GM18507 (cell line): ENCODE measurements at places on chromosomes 3 and 15.

DNA sequence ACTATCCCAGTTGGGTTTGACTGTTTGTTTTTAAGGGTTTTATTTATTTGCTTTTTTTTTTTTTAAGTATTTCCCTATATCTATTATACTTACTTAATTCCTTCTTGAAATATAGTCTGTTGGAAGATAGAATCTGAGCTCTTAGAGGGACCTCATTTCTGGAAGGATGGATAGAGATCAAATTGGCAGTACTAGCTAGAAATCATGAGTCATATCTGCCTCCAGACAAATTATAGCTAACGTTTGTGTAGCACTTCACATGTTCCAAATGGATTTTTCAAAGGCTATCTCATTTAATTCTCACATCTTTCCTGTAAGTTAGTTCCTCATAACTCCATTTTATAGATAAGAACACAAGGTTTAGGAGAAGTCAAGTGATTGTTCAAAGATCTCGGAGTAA lies 384.7 kb downstream of the ZIC1 start:
- DNase-seq = no peak

DNA sequence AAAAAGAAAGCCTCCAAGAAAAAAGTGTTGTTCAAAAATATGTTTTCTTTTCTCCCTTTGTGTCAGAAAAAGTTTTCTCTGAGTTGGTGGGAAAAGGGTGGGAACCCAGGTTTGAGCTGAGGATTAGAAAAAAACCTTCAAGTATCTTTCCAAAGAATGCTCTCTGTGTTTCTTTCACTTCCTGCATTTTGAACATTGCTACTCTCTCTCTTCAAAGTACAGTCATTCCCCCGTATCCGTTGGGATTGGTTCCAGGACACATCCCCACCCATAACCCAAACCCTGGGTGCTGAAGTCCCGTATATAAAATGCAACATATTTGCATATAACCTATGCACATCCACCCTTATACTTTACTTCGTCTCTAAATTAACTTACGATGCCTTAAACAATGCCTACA lies 139.6 kb downstream of the TMCO5A start:
- DNase-seq = no peak

GRCh38 chr3:80094589-80094988 lies 326.8 kb upstream of the ROBO1 start:
- DNase-seq = no peak

DNA sequence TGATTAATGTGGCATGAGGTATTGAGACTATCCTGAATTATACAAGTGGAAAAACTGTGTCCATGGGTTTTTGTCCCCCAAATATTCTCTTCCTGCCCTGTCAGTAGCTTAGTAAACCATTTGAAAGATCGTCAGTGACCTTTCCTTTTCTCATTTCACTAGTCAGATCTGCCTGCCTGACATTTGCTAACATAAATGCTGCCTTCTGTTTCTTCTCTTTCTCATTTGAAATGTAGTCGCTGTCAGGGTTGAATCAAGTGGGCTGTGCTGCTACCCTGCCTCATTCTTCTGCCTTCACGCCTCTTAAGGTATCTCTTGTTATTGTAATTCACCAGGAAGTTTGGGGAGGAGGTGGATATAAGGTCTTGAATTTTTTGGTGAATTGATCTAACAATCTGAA lies 67.5 kb downstream of the LRCH3 start:
- no peak for DNase-seq

DNA sequence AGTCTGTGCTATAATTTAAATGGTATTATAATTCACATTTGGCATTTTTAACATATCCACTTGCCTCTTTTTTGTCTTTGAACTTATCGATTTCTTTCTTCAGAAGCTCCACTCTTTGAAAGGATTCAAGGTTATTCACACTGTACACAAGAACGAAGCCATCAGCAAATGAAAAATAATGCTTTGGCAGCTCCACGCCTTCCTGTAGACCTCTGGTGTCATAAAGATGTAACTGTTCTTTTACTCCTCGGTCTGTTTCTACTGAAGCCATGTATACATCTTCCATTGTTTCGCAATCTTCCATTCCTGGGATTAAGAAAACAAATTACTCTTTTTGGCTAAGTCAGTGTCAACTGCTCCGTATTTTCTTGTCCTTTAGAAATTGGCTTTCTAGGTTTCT lies 16.0 kb downstream of the NKIRAS1 start:
- no peak for DNase-seq

- DNase-seq = no peak
Measured at GRCh38 chr3:113906568-113907140, 41.2 kb upstream of the ZDHHC23 start.
